ENCODE measurements at places on chromosomes 3 and 15. TPM values are rescaled to one million over a fixed set of nuclear protein-coding genes. Genes with fewer than 3 reads are reported as not detected.

RPL39L gene
- 10.4 TPM for polyA plus RNA-seq

- no peak for DNase-seq
Observed at GRCh38 chr3:159796744-159797143, 191.9 kb upstream of the IL12A start.

CGNL1 gene
- polyA plus RNA-seq: 0.09 TPM

GRCh38 chr15:75104804-75105557, 81.6 kb downstream of the PPCDC start:
- DNase-seq: peak; percentile 24

- no peak for DNase-seq
Observed at GRCh38 chr3:31911643-31912042, 69.4 kb downstream of the OSBPL10 start.

MKRN3 gene
- polyA plus RNA-seq: not detected

DNA sequence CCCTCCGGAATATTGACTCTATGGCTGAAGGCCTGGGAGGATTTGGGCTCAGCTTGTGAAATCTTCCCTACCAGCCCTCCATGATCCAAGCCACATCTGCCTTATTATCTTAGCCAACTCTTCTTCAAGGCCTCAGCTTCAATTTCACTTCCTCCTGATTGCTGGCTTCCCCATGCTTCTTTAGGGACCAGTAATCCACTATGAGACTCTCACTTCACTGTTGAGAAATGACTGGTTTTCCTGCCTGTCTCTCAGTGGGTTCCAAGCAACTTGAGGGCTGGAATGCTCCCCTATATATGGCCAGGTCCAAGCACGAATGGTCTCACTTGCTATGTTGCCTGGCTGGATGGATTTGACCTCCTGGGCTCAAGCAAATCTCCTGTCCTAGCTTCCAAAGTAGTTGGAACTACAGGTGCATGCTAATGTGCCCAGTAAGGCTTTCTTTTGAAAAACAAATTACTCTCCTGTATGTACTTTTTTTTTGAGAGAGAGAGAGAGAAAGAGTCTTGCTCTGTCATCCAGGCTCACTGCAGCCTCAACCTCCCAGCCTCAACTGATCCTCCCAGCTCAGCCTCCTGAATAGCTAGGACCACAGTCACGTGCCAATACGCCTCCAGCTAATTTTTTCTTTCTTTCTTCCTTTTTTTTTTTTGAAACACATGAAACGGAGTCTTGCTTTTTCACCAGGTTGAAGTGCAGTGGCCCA, 7.9 kb upstream of the PIK3CB start:
- DNase-seq: no peak

DNA sequence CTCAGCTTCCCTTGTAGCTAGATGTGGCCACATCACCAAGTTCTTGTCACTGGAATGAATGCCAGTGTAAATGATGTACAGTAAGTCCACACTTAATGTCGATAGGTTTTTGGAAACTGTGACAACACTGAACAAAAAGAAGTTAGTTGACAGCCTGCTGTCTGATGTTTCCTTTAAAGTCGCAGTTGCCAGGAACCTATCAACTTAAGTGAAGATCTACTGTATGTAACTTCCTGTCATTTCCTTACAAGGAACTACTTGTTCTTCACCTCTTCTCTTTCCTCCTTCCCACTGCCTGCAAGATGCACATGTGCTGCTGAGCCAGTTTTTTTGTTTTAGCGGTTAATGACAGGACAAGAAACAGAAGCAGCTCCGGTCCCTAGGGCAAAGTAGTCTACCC, 44.6 kb downstream of the HDGFL3 start:
- no peak for DNase-seq

CCR3 gene
- 0.57 TPM for polyA plus RNA-seq

ZNF620 gene
- 3.3 TPM for polyA plus RNA-seq

DNA sequence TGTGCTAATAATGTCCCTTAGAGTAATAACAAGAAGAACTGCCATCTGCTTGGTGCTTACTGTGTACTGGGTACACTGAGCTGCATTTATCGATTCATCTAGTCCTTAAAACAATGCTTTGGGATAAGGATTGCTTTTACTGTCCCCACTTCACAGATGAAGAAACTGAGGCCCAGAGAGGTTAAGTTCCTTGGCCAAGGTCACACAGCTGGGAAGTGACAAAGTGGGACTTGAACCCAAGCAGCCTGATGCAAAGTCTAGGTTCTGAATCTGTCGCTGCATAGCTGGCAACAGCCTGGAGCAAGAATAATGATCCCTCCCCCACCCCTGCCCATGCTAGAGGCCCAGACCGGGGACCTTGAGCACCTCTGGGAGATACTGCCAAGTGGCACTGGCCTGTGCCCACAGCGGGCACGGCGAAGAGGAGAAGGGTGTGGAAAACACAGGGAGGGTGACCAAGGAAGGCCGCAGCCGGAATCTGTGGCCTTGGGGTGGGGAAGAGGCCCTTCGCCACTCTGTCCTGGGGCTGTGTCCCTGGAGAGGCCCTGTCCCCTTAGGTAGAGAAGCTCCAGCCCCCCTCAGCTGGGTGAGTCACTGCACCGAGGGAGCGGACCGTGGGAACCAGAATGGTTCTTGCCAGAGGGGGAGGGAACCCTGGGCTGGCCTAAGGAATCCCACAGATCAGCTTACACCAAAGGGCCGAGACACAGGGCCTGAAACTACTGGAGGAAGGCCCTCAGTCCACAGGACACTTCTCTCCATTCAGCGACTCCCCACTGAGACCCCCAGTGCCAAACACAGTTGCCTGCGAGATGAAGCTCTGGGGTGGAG, 3.5 kb downstream of the PLXND1 start:
- no peak for DNase-seq

DNA sequence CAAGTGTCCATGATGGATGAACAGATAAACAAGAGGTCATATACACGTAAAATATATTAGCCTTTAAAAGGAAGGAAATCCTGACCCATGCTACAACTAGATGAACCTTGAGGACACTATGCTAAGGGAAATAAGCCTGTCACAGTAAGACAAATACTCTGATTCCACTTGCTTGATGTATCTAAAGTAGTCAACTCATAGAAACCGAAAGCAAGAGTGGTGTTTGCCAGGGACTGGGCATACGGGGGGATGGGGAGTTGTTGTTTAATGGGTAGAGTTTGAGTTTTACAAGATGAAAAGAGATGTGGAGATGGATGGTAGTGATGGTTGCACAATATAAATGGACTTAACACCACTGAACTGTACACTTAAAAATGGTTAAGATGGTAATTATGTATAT, 65.4 kb downstream of the C3orf70 start:
- no peak for DNase-seq

GRCh38 chr3:113743006-113743630, 2.9 kb downstream of the NAA50 start:
- no peak for DNase-seq

DNA sequence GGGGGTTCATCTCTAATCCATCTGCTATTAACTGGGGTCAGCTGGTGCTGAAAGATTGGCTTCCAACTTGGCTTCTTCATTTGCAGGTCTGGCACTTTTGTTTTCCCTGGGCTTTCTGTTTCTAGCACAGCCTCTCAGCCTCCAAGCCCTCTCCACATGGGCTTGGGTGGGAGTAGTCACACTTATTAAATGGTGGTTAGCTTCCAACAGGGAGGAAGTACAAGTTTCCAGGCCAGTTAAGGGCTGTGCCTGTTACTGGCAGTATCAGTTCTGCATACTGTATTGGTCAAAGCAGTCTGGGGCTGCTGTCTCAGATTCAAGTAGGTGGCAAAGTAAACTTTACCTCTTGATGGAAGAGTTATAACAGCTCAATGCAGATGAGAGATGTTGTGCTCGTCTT, 627.1 kb upstream of the CCDC54 start:
- no peak for DNase-seq

ACSBG1 gene
- polyA plus RNA-seq: not detected

DNA sequence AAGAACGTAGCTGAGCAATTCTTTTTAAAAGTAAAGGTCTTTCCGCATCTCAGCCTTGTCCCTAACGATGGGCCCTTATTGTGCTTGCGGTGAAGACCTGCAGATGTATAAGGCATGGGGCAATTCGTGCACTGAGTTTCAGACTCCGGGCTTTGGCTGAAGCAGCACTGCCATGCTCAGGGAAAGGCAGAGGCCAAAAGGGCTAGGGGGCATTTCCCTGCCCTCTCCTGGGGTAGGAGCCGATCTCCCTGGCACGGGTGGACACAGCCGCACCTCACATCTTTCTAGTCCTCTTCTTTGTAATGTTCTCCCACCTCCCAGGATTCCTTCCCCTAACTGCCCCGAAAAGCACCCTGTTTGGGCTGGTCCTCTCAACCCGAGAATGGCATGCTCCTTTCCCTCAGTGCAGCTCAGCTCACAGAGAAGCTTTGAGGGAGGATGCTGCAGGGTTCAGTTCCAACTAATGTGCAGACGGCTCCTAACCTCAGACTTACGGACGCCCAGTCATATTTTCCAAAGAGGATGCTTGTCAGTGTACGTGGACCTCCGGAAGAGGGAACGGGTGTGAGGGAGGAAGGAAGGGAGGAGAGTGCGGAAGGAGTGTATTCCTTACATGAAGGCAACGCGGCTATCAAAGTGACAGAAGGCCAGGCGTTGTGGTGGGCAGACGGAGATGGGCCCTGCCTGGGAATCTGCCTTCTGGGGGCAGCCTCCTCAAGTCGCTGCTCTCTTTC, 61.2 kb downstream of the SYNM start:
- no peak for DNase-seq

DNA sequence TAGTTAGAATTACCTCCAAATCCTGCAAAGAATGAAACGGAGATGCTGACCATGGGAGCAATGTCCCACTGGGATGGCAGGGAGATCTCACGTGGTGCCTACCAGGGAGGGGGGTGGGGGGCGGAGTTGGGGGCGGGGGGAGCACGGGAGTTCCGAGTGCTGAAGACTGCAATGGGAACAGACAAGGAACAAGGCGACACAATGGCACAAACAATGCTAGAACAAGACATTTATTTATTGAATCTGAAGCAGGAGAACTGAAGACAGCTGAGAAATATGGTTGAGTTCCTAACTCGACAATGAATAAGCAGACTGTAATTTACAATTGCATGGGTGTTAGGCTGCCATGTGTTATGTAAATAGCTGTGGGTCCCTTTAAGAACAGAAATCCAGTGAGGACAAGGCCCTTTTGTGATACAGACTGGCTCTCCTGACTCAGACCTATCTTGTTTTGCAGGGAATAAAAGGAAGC, 91.2 kb downstream of the AQP9 start:
- DNase-seq: no peak

SNTN gene
- polyA plus RNA-seq: not detected

DNA sequence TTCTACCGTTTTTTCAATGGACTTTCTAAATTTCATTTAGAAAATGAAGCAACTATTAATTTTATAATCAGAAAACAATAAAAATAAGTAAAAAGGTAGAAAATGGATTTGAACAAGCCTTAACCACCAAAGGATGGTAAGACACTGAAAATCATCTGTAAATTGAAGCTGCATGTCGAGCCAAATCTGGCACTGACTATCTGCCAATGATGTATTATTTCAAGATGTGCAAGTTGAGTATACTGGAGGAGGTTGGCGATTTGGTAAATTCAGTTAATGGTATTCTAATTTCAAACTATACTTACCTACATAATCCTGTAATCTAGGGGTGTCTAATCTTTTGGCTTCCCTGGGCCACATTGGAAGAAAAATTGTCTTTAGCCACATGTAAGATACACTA, 93.5 kb downstream of the FMN1 start:
- no peak for DNase-seq

SLTM gene
- polyA plus RNA-seq: 76.1 TPM

DNA sequence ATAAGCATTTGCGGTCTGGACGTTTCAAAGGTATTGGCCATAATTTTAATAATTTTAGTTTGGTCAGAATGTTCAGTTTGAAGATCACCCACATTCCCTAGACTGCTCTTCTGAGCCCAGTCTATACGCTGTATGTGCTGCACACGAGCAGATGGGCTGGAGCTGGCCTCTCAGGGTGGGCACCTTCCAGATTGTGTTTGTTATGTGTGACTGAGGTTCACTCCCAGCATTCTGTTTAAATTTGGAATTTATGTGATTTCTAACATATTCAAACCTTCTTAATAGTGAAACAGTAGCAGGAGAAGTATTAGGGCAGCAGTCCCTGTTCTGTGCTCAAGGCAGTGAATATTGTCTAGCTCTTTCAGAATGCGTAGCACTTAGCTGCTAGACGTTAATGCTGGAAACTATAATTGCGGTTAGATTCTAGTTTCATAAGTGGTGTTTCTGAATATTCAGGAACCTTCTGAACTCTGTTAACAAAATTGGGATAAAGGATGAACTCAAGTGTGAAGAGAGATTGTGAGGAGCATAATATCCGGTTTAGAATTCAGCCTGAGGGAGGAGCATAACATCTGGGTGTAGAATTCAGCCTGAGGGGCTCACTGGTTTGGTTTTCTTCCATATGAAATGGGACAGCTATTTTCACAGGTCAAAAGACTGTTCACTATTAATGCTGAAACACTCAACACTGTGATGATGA, 68.6 kb upstream of the RPL35A start:
- DNase-seq: no peak

DNA sequence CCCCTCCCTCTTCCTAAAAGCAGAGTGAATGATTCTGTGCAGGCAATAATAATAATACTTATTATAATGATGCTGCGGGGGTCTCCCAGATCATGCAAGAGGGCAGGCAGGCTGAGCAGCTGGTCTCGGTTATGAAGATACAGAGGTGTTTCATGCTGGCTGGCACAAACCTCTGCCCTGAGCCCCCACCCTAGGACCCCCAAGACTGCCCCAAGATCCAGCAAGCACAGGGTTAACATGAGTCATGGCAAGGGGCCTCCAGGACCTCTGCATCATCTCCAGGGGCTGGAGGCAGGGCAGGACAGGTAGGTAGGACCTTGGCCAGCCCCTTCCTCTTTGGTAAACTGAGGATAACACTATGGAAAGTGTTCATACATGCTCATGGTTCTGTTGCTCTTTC, 2.7 kb downstream of the MGLL start:
- no peak for DNase-seq

CHRNA5 gene
- polyA plus RNA-seq: not detected

KNG1 gene
- not detected for polyA plus RNA-seq

ROBO2 gene
- polyA plus RNA-seq: not detected

- no peak for DNase-seq
Observed at GRCh38 chr15:60448668-60449360, 30.1 kb downstream of the ICE2 start.

GRCh38 chr15:59894835-59895234, 109.3 kb upstream of the FOXB1 start:
- DNase-seq: no peak

B4GALT4 gene
- polyA plus RNA-seq: 7.0 TPM

HTD2 gene
- 16.4 TPM for polyA plus RNA-seq

DNA sequence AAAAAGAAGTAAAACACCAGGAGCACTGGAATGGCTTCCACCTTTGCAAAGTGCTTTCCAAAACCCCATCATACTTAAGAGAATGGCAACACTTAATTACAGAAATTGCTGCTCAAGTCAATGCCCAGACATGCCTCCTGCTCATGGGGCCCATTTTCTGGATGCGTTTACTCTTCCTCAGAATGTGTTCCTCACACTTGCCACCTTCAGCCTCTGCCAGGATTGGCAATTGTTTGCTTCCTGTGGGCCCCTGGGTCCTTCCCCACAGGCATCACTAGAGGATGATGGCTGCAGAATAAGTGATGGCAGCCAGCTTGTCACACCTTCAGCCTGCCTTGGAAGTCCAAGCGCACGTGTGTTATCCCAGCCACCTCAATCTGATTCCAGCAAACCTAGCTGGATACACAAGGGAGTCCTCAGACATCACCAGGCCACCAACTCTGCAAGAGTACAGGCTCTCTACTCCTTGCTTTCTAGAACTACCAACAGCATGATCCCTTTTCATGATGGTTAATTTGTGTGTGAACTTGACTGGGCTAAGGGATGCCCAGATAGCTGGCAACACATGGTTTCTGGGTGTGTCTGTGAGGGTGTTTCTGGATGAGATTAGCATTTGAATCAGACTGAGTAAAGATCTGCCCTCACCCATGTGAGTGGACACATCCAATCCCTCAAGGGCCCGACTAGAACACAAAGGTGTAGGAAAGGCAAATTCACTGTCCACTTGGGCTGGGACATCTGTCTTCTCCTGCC, 4.9 kb upstream of the NUP210 start:
- no peak for DNase-seq

All from naive B cell (primary cell).